ENCODE measurements at places on chromosomes 2 and 18. TPM values are rescaled to one million over a fixed set of nuclear protein-coding genes. Genes with fewer than 3 reads are reported as not detected.
A peak's percentile ranks its signal among the peaks of the same experiment; 100 is the strongest.

DNA sequence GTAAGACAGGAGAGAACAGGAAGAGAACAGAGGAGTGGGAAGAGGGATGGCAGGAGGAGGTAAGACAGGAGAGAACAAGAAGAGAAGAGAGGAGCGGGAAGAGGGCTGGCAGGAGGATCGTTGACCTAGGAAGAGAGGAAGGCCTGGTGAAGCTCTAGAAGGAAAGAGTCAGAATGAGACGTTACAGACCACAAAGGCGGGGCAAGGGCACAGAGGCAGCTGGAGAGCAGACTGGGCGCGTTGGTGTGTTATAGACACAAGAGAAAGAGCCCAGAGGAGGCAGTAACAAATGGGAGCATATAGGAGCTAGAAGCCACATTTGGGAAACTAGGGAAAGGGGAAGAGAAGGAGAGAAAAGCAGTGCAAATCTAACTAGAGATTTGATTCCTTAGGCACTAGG, 26.6 kb downstream of the PTRHD1 start:
- DNase-seq, result no peak

UCN gene
- not detected for total RNA-seq

DNA sequence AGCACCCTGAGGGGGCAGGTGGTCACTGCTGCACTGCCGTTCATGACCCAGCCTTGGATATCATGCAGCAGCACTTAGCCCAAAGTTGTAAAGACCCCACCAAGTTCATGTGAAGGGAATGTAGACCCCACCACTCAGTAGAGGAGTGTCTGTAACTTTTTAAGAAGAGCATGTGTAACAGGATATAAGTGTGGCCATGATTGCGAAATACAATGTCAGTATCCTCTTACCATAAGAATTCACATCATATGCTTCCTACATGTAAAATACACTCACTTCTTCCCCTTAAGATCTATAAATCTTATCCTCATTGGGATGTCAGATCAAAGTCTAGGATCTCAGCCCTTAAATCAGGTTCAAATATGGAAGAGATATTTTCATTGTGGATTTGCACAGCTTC, 276.9 kb downstream of the PTPRM start:
- peak; percentile 33 for DNase-seq

GRCh38 chr2:101386599-101387150, 628 bp downstream of the CREG2 start:
- DNase-seq, result no peak

- no peak for DNase-seq
Measured at GRCh38 chr2:174503161-174503809, 16.5 kb upstream of the GPR155 start.

DNA sequence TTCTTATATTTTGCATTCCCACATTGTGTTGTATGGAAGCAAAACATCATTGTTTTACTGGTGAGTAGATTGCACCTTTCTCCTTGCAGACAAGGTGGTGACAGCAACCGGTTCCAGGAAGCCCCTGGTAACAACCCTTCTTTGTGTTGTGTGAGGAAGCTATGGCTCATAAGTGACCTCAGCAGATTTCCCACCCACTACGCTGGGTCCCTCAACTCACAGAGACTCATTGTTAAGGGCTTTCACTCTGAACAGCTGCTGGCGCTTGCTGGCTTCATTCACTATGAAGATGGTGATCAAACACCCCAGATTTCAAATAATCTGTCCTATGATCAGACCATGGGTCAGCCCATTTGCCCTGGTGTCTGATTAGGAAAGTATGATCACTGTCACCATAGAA, 53.4 kb downstream of the WIPF1 start:
- no peak for DNase-seq

GRCh38 chr2:96205888-96206287, 2.7 kb downstream of the STARD7 start:
- DNase-seq, result peak; percentile 78

GPR39 gene
- 9.0 TPM for total RNA-seq

DNA sequence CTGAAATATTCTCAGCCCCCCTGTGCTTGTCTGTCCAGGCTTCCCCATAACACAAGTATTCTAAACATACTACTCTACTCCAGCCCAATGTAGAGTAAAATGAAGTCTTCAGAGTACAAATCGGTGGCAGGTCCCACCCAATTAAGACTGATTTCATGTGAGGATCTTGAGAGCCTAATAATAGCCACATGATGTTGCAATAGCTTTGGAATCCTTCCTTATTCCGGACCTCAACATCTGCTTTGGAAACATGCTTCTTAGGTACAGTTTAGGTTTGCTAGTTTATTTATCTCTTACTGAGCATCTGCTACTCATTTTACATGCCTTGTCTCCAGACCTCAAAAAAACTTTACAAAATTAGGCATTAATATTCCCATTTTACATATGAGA, 207.3 kb upstream of the RAB6C start:
- no peak for DNase-seq

DNA sequence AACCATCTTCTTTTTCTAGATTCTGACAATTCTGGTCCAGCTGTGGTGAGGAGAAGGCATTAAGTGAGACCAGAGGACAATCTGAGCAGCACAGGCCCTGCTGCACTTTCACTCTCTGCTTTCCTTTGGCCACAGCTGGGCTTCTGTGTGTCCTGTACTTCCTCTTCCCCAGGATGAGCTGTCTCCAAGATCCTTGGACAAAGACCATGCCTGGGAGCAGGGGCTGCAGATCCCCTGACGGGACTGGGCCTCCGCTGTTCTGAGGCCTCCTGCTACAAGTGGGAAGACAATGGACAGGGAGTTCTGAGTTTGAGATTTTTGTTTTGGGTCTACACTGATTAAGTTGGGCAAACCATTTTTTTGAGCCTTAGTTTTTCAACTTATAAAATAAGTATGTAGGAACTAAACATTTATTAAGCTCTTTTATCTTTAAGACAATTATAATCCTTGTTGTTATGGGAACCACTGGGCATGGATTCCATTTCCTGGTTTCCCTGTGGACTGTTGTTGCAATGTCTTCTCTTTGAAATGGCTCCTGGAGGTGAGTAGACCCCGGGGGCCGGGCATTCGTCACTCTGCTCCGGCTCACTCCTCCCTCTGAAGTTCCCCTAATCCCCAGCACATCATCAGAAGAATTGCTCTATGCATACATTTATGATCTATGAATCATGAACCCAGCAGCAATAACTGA, 266.6 kb downstream of the ACTR3 start:
- no peak for DNase-seq

RASGRP3 gene
- total RNA-seq, result 3.0 TPM

DNA sequence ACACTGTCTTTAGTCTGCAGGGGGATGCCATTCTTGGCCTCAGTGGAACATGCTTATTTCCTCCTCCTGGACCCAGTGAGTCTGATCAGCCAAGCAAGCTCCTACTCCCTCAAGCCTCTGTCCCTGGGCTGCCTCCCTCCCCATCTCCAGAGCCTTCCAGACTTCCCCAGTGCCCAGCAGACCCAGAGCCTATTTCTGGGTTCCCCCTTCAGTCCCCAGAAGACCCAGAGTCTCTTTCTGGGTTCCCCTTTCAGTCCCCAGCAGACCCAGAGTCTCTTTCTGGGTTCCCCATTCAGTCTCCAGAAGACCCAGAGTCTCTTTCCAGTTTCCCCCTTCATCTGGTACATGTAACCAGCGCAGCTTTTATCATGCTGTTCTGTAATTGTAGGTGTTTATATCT, 17.0 kb upstream of the PKDCC start:
- no peak for DNase-seq

GRCh38 chr18:46820863-46821262, 64.0 kb upstream of the ST8SIA5 start:
- DNase-seq, result no peak

DNA sequence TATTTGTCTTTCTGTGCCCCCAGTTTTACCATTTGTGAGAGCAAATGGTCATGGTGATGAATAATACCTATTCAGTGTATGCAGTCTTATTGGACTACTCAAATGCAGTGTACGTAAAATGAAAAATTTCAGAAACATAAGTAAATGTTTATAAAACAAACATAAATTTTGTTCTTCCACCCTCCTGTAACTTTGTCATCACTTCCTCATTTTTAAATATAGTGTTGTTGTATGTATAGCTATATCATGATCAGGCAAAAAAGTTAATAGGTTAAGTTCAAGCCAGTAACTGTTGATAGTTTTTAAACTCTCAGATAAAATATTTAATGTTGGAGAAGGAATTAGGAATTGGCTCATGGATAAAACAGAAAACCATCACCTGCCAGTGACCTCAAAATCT, 93.2 kb downstream of the KLF7 start:
- no peak for DNase-seq

DNA sequence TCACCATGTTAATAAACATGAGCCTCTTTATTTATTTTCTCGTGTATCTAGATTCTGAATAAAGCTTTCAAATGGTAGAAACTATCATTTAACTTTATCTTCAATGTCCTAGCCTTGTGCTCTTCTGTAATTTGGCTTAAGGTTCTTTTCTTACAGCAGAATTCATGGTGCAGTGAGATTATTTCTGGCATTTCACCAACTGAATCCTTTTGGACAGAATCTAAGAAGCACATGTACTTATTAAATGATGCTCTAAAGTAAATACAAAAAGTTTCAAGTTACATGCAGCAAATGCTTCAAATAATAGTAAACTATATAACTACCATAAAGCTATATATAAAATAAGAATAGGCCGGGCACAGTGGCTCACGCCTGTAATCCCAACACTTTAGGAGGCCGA, 65.9 kb downstream of the AP1S3 start:
- peak; percentile 7 for DNase-seq

MROH2A gene
- total RNA-seq, result not detected

DNA sequence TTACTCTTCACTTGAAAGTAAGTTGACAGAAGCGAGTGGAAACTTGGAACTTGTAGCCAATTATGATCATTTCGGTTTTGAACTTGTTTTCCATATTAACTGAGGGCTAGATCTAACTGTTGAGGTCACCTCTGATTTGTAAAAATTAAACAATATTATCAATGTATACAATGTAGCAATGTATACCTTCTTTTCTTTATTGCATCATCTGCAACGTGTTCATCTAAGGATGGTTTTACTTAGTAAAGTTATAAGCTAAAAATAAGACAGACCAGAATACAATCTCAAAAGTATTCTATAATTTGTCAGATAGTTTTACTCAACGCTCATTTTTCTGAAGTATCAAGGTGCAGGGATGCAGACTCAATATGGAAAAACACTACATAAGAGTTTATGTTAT, 435.0 kb upstream of the TNP1 start:
- DNase-seq, result no peak

SATB2 gene
- total RNA-seq, result 8.4 TPM

All from IMR-90 (cell line).